ENCODE measurements at places on chromosomes 16 and 17.

GRCh38 chr17:72452286-72453173, 331.7 kb downstream of the SOX9 start:
- DNase-seq: no peak

- DNase-seq: no peak
These were observed 21.2 kb downstream of the CDC42EP4 start for GRCh38 chr17:73290399-73291259.

GRCh38 chr16:71460236-71460635, 1.8 kb downstream of the ZNF23 start:
- DNase-seq: no peak

DNA sequence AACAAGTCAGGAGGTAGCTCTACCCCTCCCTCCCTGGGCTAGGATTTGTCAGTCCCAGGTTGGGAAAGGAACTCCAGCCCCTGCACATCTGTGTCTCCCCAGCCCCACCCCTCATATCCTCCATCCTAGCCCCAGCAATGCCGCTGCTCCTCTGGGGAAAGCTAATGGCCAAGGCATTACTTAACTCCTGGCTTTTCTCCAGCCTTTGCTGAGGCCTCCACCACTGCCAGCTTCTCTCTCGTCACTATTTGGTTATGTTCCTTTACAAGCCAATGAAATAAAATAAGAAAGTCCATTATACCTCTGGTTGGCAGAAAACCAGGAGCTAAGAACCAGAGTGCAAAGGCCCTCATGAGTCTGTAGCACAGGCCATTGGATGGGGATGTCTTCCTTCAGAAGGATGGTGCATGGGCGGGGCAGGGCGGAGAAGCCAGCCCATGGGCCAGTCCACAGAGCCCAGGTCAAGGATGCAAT, 171.0 kb downstream of the CCDC182 start:
- no peak for DNase-seq

- no peak for DNase-seq
These were observed 198.9 kb downstream of the ABCC12 start for GRCh38 chr16:47956916-47957315.

DNA sequence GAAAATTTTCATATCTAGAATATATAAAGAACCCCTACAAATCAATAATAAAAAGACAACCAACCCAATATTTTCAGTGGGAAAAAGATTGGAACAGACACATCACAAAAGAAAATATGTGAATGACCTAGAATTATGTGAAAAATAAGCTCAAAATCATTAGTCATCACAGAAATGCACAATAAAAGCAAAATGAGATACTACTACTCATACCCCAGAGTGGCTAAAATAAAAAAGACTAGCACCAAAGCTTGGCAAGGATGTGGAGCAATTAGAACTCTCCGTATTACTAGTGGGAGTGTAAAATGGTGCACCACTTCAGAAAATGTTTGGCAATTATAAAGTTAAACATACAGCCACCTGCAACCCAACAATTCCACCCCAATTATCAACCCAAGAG, 48.0 kb upstream of the CDH5 start:
- DNase-seq: no peak

Measured in left forelimb (tissue), 1 donor.